Stimulated activated CD4-positive, alpha-beta T cell treated with anti-CD3 and anti-CD28 coated beads, Interleukin-4, amount 100 ng/mL, for 48 hours (primary cell): ENCODE measurements at places on chromosomes 4 and X.

GRCh38 chrX:109914114-109914849 is 88.6 kb upstream of the TMEM164 start:
- no peak for DNase-seq

DNA sequence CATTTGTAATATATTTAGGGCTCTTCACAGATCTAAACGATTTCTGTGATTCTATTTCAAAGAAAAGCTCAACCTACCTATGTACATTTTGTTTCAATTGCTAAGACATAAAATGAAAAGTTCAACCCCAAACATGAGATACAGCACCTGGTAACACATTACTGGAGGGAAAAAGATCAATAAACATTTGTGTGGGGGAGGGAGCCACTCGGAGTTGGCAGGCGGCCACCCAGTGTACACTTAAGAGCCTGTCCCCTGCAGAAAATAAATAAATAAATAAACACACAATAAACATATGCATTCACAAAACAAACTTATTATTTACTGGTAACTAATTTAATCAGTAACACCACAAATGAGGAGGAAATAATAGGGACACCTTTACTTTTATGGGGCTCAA is 19.3 kb downstream of the PRSS48 start:
- no peak for DNase-seq

- no peak for DNase-seq
Observed at GRCh38 chrX:17432158-17432557, 57.2 kb downstream of the NHS start.

DNA sequence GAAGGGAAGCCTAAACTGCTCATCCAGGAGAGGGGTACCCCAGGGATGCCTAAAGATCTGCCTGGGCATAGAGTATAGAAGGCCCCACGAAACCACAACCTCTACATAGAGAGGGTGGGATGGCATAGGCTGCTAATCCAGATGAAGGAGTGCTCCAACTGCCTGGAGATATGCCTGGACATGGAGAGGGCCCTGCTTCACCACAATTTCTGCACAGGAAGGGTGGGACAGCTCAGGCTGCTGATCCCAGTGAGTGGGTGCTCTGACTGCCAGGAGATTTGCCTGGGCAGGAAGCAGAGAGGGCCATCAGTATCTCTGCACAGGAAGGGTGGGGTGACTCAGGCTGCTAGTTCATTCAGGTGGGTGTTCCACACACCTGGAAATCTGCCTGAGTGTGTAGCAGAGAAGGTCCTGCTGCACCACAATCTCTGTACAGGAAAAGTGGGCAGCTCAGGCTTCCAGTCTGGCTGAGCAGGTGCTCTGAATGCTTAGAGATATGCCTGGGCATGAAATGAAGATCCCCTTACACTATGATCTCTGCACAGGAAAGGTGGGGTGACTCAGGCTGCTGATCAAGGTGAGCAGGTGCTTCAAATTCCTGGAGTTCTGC is 61.1 kb downstream of the ZNF518B start:
- no peak for DNase-seq

DNA sequence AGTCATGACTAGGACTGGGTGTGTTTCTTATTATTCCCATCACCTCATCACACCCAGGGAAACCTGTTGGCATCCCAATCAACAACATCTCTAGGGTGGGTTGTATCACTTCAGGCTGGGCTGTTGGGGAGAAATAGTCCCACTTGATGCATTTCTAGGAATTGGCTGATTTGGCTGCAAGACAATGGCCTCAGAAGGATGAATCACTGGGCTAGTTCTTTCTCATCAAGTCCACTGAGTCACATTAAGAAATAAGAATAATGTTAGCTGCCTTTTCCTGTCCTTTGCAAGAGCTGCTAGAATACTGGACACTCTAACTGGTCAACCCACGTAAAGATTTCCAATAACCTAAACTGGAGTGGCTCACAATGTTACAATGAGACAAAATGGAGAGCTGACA is 104.2 kb downstream of the CHRDL1 start:
- DNase-seq = no peak

- no peak for DNase-seq
Observed at GRCh38 chr4:188296331-188296730, 157.1 kb downstream of the TRIML1 start.

DNA sequence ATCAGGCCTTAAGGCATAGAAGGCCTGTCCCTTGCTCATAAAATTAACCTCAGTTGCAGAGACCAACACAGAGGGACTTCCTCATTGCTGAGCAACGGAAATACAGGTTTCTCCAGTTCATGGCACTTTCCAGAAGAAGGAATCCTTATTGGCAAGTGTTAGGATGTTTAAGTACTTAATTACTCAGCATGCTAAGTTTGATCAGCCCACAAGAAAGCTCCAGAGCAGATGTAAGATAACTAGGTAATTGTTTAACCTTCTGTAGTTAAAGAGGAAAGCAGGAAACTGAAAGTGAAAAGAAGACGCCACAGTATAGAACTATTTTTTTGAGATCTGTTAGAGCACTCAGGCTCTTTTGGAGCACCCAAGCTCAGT is 33.5 kb downstream of the SMS start:
- DNase-seq = no peak

DNA sequence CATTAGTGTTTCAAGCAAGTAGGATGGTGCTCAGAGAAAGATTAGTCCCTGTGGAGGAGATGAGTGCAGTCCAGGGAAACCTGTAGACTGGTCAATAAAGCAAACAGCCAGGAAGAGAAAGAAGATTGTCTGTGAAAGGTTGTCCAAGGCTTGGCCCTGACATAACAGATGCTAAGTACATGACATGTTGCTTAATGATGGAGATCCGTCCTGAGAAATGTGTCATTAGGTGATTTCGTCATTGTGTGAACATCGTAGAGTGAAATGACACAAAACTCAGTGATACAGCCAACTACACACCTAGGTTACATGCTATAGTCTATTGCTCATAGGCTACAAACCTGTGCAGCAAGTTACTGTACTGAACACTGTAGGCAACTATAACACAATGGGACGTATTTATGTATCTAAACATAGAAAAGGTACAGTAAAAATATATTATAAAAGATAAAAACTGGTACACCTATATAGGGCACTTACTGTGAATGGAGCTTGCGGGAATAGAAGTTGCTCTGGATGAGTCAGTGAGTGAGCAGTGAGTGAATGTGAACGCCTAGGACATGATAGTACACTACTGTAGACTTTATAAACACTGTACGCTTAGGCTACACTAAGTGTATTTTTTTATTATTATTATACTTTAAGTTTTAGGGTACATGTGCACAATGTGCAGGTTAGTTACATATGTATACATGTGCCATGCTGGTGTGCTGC is 9.0 kb upstream of the PRSS48 start:
- no peak for DNase-seq

GRCh38 chr4:183905593-183906488 is 734 bp downstream of the STOX2 start:
- no peak for DNase-seq

DNA sequence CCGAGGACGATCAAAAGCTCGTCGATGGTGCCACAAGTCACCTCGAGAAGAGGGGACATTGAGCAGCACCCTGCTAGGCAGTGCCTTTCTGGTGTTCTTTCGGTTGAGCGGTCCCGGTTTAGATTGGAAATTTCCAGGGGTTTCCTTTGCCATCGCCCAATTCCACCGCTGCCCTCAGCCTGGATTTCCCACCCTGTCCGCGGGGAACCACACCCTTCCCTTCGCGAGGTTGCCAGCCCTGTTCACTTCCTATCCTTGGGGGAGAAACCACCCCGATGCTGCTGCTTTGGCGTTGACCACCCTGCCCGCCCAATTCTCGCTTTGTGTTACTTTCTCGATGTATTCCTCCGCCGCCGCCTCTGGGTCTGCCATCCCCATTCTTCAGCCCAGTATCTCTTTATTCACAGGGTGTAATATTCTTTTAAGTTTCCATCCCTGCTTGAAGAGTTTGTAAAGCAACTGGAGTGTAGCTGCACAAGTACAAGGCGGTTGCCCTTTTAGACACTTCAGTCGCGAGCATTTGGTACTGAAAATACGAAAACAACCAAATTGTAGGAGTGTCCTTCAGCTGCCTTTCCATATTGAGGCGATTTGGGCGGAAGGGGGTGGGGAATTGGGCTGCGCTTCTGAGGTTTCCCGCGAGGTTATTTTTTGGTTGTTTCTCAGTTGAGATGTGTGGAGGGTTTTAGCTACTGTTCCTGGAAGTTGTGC is 1.1 kb downstream of the OGT start:
- DNase-seq = no peak

DNA sequence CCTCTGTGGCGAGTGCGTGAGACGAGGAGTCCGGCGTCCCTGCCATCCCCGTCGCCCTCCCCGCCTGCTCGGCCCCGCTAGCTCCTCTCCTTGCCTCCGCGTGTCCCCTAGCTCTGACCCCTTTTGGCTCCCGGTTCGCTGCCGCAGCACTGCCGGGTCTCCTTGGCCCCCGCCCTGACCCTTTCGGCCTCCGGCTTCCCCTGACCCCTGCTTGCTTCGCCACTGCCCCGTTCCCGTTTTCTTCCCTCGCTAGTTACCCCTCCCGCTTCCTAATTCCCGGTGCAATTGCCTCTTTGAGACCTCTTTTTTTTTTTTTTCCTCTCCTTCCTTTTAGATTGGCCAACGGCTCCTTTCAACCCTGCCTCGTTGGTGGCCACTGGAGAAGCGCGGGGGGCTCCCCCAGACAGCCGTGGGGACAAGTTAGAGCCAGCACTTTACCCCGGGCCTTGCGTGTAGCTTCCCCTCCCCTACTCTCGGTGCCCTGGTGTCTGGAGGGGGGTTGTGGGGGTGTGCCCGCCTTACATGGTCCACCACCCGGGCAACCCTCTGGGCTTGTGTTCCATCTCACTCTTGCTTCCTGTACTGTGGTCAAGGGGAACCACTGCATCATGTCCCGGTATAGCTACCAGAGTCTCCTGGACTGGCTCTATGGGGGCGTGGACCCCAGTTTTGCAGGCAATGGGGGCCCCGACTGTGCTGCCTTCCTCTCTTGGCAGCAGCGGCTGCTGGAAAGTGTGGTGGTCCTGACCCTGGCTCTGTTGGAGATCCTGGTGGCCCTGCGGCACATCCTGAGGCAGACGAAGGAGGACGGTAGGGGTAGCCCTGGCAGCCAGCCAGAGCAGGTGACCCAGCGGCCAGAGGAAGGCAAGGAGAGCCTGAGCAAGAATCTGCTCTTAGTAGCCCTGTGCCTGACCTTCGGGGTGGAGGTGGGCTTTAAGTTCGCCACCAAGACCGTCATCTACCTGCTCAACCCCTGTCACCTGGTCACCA is 548 bp downstream of the TMEM164 start:
- peak; percentile 12 for DNase-seq

- DNase-seq = no peak
Observed at GRCh38 chrX:107738272-107738671, 37.3 kb downstream of the TSC22D3 start.

GRCh38 chrX:38870361-38870895 is 69.2 kb downstream of the MID1IP1 start:
- no peak for DNase-seq

- no peak for DNase-seq
Observed at GRCh38 chr4:77226939-77227705, 70.1 kb downstream of the CCNG2 start.

GRCh38 chr4:37758226-37758625 is 68.3 kb upstream of the PGM2 start:
- no peak for DNase-seq

DNA sequence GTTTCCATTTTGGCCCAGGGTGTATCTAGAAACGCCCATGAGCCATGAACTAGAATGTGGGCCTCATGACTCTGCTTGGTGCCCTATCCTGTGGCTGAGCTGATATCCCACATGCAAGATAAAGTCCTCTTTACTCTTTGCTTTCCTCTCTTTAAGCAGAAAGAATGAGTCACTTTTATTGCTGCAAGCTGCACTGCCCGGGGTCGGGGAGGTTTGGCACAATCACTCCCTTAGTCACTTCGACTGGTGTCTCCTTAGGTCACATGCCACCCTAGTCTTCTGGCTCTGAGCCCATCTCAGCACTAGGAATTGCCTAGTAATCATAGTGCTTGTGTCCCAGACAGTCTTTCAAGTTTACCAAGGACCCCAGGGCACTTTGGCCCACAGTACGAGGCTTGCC is 75.1 kb upstream of the CXorf66 start:
- DNase-seq = no peak

DNA sequence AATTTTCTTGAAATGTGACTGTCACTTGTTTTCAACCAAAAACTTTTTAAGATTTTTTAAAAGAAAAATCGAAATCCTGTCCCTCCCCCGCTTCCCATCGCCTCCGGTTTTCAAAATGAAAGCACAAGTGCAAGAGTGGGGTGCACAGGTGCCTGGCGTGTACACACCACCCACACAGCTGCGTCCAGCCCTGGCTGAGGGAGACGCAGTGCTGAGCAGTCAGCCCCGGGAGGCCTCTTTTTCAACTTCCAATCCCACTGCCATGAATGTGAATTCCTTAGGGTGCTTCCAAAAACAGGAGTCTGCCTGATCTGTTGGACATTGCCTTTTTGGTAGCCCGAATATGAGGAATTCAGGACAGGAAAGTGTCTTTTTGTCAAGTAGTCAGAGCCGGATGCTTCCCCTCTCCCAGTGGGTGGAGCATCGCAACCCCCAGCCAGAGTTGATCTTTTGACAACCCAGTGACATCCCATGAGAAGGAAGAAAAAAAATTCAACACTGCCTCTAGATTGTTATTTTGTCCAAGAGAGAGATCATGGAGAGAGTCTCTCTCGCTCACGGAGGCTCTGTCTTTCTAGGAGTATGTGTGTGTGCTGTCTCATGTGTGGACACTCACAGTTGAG is 8.9 kb downstream of the PRRG3 start:
- no peak for DNase-seq

DNA sequence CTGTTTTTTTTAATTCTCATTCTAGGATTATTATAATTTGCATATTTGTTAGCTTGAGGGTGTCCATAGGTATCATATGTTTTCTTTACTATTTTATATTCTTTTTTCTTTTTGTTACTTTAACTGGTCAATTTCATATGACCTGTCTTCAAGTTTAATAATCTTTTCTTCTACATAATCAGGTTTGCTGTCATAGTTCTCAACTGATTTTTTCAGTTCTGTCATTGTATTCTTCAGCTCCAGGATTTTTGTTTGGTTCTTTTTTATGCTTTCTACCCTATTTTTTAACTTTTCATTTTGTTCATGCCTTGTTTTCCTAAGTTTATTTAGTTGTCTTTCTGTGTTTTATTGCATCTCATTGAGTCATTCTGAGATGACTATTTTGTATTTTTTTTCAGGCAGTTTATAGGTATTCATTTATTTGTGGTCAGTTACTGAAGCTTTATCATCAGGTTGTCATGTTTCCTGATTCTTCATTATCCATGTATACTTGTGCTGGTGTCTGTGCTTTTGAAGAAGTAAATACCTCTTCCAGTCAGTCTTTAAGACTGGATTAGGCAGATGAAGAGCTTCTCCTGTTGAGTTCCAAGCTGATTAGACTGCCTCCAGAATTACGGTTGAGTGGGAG is 220.3 kb upstream of the VEGFC start:
- DNase-seq = no peak

GRCh38 chr4:38730830-38731646 is 51.8 kb downstream of the TLR10 start:
- peak; percentile 87 for DNase-seq

- no peak for DNase-seq
Observed at GRCh38 chrX:40867352-40867751, 132.0 kb upstream of the MED14 start.

DNA sequence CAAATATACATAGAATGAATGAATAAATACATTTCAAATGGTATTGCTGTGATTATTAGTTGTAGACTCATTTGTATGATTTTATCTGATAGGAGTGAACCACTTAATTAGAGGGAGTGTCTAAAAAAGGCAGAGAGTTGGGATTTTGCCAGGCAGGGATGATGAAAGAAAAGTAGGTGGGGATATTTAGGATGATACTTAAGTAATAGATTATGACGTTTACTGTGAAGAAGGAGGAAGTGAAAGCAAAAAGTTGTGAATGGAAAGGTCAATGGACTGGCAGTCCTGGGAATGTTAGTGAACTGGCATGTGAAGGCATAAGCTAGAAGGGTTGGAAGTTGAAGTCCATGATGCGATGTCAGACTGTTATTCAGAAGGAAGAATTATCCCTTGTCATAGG is 917.1 kb downstream of the RAPGEF2 start:
- DNase-seq = no peak
